ENCODE measurements at places on chromosomes 6 and 20.

DNA sequence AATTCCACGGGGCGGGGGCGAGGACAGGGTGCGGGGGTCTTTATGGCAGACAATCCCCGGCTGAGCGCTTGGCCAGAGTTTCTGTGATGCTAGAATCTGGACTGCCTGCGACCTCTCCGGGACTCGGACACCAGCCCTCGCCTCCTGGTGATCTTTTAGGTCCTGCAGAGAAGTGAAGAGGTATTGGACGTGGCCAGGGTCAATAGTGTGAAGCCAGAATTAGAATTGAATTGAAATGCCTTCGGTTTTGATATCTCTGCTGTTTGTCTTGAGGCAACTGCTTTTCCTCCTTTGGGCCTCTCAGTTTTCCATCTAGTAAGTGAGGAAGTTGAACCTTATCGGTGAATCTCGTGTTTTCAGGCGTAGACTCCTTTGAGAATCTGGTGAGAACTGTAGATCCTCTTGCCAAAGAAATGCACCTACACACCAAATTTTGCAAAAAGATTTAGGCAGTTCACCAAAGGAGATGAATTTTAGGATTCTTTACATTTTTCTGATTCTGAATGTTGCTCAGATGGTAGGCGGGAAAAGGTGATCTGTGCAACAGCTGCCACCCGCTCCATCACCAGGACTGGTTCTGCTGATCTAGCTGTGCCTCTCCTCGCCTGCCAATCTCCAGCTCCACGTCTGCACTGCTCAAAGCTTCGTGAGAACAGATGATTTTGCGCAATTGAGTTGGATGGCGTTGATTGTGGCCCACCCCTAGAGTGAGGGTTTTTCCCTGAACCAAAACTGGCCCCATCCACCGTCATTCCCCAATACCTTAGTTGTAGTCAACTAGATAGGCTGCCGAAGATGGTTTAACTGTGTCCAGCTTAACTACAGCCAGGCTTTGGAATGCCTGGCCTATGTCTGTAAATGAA is 837 bp upstream of the OSER1 start:
- no peak for DNase-seq

- DNase-seq = no peak
These were observed 9.5 kb upstream of the UQCC2 start for GRCh38 chr6:33720998-33721397.

DNA sequence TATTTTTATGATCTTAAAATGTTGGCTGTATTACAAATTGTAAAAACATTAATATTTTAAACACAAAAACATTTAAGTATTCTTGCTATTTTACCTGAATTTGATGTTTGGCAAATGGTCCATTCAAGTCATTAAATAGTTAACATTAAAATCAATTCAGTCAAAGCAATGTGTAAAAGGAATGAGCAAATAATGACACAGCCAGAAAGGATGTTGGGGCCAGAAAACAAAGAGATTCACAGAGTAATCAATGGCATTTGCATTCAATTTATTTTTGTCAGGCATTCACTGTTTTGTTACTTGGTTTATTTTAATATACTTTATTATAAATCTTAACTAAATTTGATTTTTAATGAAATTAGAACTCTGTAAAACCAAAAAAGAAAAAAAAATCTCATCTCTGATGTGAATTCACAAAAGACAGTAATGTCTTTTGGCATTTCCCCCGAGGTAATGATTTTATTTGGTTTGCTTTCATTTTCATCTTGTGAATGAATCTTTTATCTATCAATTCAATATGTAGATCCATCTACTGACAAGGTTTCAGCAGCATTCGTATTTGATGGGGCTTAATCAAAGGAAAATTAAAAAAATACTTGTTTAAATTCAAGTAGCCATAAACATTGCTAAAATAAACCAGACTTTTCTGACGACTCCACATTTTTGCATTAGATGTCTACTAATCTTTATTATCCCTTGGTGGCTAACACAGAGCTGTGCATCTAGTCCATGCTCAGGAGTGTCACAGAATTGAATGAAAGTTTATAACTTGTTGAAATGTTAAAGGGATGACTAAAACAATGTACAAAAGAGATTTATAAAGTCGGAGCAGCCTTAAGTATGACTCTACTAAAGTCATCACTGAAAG is 866.7 kb upstream of the GJE1 start:
- no peak for DNase-seq

DNA sequence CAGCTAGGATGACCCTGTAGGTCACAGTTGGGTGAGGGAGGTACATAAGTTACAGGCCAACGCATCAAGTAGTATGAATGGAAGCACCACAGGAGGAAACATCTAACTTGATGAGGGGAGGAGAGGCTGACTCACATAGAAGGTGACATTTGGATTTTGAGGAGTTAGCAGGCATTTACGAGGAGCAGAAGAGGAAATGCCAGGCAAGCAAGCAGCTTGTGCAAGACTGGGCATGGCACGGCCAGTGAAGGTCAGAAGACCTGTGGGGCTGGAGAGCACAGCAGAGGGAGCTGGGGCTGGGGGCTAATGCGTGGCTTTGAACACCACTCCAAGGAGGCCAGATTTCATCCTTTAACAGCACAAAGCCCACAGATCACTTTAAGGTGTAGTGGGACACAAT is 37.8 kb downstream of the MUC22 start:
- no peak for DNase-seq

- no peak for DNase-seq
These were observed 59.1 kb upstream of the SUPT3H start for GRCh38 chr6:45436544-45437438.

GRCh38 chr6:100479179-100480035 is 14.7 kb upstream of the SIM1 start:
- no peak for DNase-seq

GRCh38 chr6:160041608-160042007 is 72.7 kb downstream of the IGF2R start:
- DNase-seq = no peak

DNA sequence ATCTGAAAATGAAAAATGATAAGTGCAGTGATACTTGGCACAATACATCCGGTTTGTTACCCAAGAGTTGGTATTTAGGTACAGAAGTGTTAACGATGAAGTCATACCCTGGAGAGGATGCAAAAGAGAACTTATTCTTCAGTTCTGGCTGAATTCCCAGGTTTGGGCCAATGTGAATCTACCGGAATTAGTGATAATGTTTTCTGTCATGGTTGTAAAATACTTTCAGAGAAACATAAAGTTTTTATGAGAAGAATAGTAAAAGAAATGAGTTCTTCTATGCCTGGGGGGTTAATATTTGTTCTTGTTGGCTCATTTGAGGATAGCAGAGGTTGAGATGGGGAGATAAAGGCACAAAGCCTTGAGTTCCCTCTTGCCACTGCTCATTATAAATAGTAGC is 509.9 kb upstream of the POU3F2 start:
- DNase-seq = no peak

DNA sequence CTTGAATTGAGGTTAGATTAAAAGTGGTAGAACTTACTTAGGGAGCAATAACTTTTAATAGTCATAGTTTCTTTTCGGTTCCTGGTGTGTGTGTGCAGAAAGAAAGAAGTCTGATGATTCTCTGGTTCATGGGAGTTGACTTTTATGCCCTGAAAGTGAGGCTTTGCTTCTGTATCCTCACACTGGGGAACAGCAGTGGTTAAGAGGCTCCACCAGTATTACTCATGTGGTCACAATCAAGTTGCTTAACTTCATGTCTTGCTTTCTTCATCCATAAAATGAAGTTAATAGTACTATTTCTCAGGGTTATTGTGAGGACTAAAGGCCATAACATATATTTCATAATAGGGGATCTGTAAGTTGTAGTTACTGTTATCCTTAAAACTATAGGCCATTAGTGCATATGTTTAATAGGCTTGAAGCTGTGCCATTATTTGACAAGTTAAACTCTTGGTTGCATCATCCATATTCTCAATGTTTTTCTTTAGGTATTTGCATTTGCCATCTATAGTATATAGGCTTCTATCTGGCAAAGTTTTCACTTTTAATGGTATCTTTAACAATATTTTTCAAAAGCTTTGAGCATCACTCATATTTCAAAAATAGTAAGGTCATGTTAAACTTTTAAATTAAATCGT is 262.4 kb downstream of the PLCB1 start:
- no peak for DNase-seq

DNA sequence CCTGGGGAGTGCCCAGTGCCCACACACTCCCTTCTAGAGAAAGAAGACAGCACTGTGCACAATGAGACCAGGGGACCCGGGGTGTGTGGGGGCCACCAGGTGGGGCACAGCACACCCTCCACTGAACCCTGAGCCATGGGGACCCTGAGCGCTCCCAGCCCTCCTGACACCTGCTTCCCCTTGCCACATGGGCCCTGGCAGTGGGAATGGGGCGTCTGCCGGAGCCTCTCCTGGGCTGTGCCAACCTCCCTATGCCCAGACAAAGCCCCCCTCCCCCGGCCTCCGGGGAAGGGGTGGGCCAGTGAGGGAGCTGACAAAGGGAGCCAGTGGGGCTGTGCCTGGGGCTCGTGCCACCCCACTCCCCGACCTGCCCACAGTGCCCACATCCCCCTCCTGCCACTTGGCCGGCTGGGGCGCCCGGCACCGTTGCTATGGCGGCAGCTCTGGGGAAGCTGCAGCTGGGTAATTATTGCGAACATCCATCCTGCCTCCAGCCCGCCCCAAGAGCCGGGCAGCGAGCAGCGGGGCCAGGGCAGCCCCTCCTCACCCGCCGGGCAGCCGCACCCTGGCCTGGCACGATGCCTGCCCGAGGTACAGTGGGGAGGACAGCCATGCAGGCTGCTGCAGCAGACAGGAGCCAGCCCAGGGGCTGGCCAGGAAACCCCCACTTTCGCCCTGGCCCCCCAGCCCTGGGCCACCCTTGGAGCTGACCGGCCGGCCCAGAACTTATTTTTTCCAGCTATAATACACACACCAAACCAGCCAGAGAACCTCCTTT is 41.9 kb upstream of the NOL4L start:
- DNase-seq = no peak
